ENCODE measurements at places on chromosomes 3 and 15.

- H3K4me1 ChIP-seq = peaks cover 39% of the 10 kb centered on the region
- no peak overlapping the region for H3K4me3 ChIP-seq
- H3K27ac ChIP-seq = no peak overlapping the region
- H3K27me3 ChIP-seq = no peaks in the 10 kb centered on the region
- DNase-seq = no peak
These were observed 3.6 kb upstream of the TNK2 start for GRCh38 chr3:195911946-195912270.

DNA sequence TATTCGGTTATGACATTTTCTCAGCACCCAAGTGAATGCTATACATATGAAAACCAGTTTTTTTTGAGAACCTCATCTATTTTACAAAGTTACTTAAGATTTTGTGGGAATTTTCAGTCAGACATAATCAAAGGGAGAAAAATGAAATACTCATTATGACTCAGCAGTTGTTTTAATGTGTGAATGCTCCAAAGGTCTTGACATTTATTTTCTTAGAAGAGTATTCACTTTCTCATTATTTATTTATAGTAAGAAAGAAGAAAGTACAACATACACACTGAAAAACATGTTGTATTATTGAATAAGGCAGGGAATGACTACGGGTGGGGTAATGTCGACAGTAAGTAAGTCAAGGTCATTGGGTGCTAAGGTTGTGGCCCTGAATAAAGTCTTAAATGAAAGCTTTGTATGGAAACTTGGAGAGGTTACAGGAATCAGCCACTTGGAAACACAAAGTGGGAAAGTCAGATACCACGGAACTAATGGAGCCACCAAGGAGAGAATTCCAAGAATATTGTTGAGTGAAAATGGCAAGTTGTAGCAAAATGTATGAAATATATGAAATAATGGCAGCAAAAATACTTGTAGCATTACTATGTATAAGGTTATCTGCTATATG lies 844.5 kb downstream of the TBL1XR1 start:
- DNase-seq = no peak
- H3K27me3 ChIP-seq = no peaks in the 10 kb centered on the region
- no peaks in the 10 kb centered on the region for H3K4me1 ChIP-seq
- no peak overlapping the region for H3K27ac ChIP-seq

DNA sequence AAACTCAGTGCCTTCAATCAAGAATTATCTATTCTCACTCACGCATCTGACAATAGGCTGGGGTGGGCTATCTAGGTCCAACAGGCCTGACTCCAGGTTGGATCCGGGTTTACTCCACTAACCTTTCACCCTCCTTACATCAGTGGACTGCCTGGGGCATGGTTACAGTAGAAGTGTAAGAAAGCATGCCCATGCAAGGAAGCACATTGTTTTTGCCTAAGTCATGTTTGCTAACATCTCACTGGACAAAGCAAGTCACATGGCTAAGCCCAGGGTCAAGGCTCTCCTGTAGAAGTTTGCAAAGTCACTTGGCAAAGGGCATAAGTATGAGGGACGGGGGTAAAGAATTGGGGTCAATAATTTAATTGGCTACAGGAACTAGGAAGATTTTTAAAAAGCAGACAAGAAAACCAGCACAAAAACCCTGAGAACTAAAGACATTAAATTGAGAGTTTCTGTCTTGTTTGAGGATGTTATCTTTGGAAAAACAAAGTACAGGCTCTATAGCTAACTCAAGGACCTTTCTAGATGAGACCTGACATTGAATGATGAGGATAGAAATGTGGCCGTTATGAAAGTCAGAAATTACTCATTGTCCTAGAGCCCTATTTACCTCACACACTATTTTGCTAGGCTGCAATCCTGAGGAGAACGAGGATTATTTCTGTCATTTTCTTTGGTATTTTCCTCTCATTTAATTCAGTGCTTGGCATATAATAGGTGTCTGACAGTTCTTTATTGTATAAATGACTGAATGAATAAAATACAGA lies 214.2 kb downstream of the IL20RB start:
- DNase-seq = no peak
- H3K27me3 ChIP-seq = peaks cover 3% of the 10 kb centered on the region
- no peaks in the 10 kb centered on the region for H3K36me3 ChIP-seq
- no peak overlapping the region for H3K27ac ChIP-seq
- H3K4me3 ChIP-seq = no peak overlapping the region

DNA sequence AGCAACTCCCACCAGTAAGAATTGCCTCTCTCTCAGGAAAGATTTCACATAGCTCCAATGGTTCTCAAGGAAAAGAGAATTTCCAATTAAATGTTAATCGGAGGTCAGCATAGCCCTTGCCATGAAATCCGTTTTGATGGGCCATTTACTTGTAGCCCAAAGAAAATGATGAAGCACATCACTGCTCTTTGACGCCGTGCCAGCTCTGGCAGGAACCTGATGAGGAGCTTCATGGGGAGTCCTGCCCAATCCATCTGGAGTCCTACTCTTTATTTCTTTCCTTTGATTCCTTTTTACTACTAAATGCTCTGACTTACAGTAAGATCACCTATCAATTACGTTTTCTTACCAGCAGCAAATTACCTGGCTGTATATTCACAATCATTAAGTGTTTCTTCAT lies 84.7 kb downstream of the FGF12 start:
- no peak overlapping the region for H3K4me3 ChIP-seq
- H3K36me3 ChIP-seq = no peaks in the 10 kb centered on the region
- DNase-seq = no peak
- no peaks in the 10 kb centered on the region for H3K4me1 ChIP-seq
- H3K27me3 ChIP-seq = no peaks in the 10 kb centered on the region

- H3K36me3 ChIP-seq = no peaks in the 10 kb centered on the region
- no peak for DNase-seq
- H3K4me1 ChIP-seq = peaks cover 31% of the 10 kb centered on the region
- H3K27me3 ChIP-seq = no peaks in the 10 kb centered on the region
These were observed 506.3 kb downstream of the SHQ1 start for GRCh38 chr3:72341920-72342319.

- H3K36me3 ChIP-seq = no peaks in the 10 kb centered on the region
- no peak for DNase-seq
- H3K4me3 ChIP-seq = no peak overlapping the region
- H3K27ac ChIP-seq = no peak overlapping the region
- no peaks in the 10 kb centered on the region for H3K4me1 ChIP-seq
These were observed 761.3 kb upstream of the GRM7 start for GRCh38 chr3:6099458-6100075.

DNA sequence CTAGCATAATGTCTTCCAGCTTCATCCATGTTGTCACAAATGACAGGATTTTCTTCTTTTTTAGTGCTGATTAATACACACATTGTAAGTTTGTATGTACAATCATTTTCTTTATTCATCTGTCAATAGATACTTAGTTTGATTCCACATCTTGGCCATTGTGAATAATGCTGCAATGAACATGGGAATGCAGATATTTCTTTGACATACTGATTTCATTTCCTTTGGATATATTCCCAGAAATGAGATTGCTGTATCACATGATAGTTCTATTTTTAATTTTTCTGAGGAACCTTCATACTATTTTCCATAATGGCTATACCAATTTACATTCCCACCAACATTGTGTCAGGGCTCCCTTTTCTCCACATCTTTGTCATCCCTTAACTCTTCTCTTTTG lies 117.9 kb downstream of the MEIS2 start:
- H3K4me1 ChIP-seq = no peaks in the 10 kb centered on the region
- H3K27me3 ChIP-seq = no peaks in the 10 kb centered on the region
- H3K36me3 ChIP-seq = no peaks in the 10 kb centered on the region
- no peak overlapping the region for H3K27ac ChIP-seq
- DNase-seq = no peak

GRCh38 chr3:147369661-147370123 lies 36.7 kb downstream of the ZIC4 start:
- no peaks in the 10 kb centered on the region for H3K36me3 ChIP-seq
- peaks cover 44% of the 10 kb centered on the region for H3K27me3 ChIP-seq
- H3K4me3 ChIP-seq = no peak overlapping the region
- no peaks in the 10 kb centered on the region for H3K4me1 ChIP-seq
- DNase-seq = no peak

GRCh38 chr3:193857996-193858395 lies 265.0 kb downstream of the OPA1 start:
- DNase-seq = no peak
- H3K4me1 ChIP-seq = no peaks in the 10 kb centered on the region
- no peaks in the 10 kb centered on the region for H3K27me3 ChIP-seq

DNA sequence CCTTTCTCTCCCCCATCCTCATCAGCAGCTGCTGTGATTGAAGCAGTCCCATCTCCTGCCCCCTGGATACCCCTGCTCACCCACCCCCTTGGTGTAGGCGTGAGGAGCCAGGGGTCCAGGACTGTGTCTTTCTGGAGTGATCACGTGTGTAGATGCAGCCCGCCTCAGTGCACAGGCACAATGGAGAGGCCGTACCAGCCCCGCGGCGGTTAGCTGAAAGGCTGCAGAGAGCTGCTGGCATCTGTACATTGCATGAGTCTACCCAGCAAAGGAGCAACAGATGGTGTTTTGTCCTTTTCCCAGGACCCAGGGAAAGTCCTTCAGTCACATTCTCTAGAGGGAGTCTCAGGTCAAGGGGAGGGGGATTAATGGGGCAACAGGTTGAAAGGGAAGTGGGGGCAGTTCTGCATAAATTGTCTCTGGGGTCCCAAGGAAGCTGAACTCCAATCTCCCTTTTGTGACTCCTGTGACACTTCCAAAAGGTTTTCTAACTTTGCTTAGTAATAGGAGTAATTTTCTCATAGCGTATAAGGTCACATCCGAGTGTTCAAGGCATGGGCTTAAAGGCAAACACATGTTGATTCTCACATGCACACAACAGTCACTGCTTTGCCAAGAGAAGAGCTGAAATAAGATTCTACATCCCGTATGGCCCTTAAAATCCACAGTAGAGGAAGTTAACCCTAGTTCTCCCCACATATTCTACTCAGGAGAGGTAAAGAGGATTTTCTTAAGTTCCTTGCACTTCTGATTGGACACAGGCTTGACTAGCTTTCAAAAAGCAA lies 7.1 kb downstream of the CSPG5 start:
- H3K4me1 ChIP-seq = no peaks in the 10 kb centered on the region
- H3K4me3 ChIP-seq = no peak overlapping the region
- no peak for DNase-seq
- H3K27me3 ChIP-seq = peaks cover 2% of the 10 kb centered on the region
- no peak overlapping the region for H3K27ac ChIP-seq
- no peaks in the 10 kb centered on the region for H3K36me3 ChIP-seq

DNA sequence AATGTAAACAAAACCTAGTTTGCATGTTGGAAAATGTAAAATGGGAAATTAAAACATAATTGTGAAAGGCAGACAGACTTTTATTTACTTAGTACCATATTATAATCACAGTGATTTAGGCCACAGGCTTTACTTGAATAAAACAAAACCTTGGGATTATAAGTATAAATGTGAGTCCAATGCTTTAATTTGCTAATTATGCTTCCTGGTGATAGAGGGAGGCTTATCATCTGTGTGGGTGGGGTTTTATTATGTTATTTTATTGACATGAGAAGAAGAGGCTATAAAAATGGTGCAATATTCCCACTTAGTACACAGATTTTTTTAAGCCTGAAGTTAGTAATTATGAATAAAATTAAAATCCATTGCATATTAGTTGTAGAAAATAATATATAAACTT lies 248.3 kb upstream of the TBL1XR1 start:
- no peak for DNase-seq
- H3K4me1 ChIP-seq = peaks cover 13% of the 10 kb centered on the region

- no peak overlapping the region for H3K27ac ChIP-seq
- H3K36me3 ChIP-seq = peaks cover 29% of the 10 kb centered on the region
- H3K4me3 ChIP-seq = peak overlapping the region; percentile 89
These were observed 274 bp downstream of the RRP9 start for GRCh38 chr3:51941463-51941797.

- H3K4me3 ChIP-seq = no peak overlapping the region
- no peaks in the 10 kb centered on the region for H3K36me3 ChIP-seq
- no peaks in the 10 kb centered on the region for H3K27me3 ChIP-seq
These were observed 389.7 kb upstream of the ROBO1 start for GRCh38 chr3:80157546-80157945.

GRCh38 chr3:142961539-142961938 lies 1.9 kb downstream of the PAQR9 start:
- H3K27ac ChIP-seq = no peak overlapping the region
- H3K27me3 ChIP-seq = peaks cover 65% of the 10 kb centered on the region
- H3K4me1 ChIP-seq = peaks cover 11% of the 10 kb centered on the region
- no peak overlapping the region for H3K4me3 ChIP-seq

DNA sequence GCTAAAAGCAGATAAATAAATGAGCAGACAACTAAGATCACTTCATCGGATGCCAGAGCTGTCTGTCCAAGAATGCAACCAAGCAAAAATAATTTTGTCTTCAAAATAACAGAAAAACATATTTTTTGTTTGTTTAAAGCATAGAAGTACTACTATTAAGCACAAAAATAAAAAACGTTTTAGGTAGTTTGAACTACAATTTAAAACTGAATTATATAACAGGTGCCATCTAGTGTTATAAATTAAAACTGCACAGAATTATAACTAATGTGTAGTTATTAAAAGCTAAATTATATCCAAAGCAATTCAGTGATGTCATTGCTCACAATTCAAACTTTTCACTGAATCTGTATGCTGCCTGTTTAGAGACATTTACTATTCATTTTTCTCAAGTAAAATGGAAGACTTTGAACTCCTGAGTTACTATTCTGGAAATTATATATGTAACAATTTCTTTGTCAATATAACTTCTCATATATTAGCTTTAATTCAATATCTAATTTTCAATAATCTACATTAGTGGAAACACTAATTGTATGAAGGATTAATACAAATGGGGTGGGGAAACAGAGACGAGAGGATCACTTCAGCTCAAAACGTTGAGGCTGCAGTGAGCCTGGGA lies 29.5 kb downstream of the LINS1 start:
- H3K4me3 ChIP-seq = peak overlapping the region; percentile 12
- H3K4me1 ChIP-seq = peaks cover 19% of the 10 kb centered on the region
- DNase-seq = no peak
- H3K27ac ChIP-seq = no peak overlapping the region
- H3K27me3 ChIP-seq = no peaks in the 10 kb centered on the region

GRCh38 chr3:157438194-157438730 lies 1.6 kb downstream of the PTX3 start:
- no peak overlapping the region for H3K4me3 ChIP-seq
- peaks cover 5% of the 10 kb centered on the region for H3K4me1 ChIP-seq
- no peak overlapping the region for H3K27ac ChIP-seq
- DNase-seq = no peak
- peaks cover 15% of the 10 kb centered on the region for H3K27me3 ChIP-seq

- no peak overlapping the region for H3K27ac ChIP-seq
- H3K27me3 ChIP-seq = no peaks in the 10 kb centered on the region
- no peaks in the 10 kb centered on the region for H3K4me1 ChIP-seq
These were observed 401.7 kb downstream of the NLGN1 start for GRCh38 chr3:173799060-173799816.

GRCh38 chr3:103195216-103195615 lies 760.4 kb downstream of the ZPLD1 start:
- H3K4me1 ChIP-seq = no peaks in the 10 kb centered on the region
- H3K36me3 ChIP-seq = no peaks in the 10 kb centered on the region
- no peak for DNase-seq
- H3K27ac ChIP-seq = no peak overlapping the region
